ENCODE measurements at places on chromosomes 1 and 21.

DNA sequence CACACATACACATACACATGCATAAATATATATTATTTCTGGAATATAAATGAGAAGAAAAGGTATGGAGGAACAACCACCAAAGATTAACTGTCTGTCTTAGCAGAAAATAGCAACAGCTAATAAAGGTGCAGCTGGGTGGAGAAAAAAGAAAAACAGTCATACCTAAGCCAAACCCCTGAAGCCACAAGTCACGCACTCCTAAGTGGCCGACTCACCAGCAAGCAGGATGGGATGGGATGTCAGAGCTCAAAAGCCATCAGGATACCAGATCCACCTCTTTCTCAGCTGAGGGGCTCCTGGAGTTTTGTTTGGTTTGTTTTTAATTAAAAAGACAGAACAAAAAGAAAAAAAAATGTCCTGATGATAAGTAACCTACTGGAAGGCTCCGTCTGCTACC is 64.7 kb upstream of the HIVEP3 start:
- DNase-seq = no peak

DNA sequence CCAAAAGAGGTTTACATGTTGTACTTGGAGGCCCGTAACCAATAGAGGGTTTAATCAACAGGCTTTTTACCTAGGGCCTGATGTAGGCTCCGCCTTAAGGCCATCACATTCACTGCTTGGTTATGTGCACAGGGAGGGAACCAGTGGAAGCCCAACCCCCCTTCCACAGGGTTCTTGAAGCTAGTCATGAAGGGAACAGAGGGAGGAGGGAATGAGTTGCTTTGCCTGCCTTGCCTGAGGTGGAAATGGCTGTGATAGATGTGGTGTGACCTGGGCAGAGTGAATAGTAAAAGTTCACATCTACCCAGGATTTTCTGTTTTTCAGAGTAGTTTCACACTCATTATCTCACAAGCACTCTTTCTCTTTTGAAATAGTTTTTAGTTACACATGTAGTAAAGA is 215.1 kb downstream of the ST6GALNAC3 start:
- no peak for DNase-seq

- no peak for DNase-seq
Observed at GRCh38 chr1:24096009-24096738, 15.8 kb downstream of the MYOM3 start.

- no peak for DNase-seq
Observed at GRCh38 chr1:173009597-173009996, 41.1 kb downstream of the TNFSF18 start.

- DNase-seq = no peak
Observed at GRCh38 chr1:238991765-238992495, 394.4 kb upstream of the CHRM3 start.

DNA sequence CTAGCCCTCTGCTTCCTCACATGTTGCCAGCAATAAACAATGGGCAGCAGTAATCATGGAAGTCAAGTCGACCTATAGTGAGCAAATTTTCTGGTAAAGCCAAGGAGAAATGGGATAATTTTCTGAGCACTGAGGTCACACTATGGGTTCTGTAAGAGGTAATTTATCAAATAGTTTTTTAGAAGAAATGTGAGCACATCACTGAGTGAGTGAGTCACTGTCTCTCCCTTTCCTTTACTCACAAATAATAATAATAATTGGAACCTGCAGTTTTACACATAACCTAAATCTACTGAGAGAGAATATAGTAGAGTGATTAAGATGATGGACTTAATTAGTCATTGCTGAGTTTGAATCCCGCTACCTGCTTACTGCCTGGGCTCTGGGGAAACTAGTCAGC is 23.6 kb downstream of the SLC35F3 start:
- DNase-seq = no peak

DNA sequence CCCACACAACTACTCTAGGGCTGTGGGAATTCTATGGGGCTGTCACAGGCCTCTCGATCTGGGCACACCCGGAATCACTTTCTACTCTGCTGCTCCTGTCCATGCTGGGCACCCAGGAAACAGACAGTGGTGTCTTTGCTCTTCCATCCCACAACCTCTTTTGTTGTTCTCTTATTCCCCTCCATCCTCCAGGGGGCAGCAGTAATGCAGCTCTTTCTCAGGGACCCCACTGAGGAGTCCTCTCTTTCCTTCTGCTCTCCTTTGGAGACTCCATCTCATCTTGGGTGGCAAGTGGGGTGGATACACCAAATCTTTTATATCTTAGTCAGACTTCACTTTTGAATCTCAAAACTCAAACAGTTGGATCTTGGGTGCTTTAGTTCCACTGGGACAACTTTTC is 206.3 kb downstream of the HS2ST1 start:
- no peak for DNase-seq

DNA sequence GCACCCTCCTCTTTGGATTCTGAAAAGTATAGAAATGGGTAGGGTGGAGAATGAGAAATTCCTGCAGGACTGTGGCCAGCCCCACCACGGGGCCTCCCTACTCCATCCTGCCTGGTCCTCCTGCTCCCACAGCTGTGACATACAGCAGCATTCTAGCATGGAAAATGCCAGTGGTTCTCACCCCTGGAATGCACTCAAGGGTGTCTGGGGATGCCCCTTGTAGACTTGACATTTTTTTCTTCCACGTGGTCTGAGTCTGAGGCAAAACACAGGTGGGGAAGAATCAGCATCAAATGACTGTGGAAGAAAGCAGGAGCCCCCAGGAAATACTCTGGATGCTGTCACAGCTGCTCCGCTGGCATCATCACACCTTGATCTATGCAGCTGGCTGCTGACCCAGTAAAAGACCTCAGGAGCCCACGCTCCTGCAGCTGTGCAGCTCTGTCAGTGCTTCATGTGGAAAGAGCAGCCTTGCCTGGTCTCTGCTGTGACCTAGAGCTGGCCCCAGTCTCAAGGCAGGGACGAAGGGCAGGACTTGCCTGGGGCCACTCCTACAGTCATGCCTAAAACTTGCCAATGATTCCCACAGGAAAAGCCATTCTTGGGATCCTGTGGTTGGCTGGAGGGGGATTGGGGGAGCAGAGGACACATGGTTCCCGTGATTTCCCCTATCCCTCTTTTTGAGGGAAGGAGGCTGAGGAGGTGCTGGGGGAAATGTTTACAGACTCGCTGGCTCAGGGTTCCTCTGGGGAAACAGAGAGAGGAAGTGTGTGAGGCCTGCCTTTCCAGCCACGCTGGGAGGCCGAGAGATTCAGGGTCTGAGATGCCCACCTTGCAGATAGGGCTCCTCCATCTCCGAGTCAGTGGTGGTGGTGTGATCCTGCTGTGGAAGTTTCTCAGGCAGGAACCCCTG is 10.8 kb upstream of the A3GALT2 start:
- DNase-seq = no peak

DNA sequence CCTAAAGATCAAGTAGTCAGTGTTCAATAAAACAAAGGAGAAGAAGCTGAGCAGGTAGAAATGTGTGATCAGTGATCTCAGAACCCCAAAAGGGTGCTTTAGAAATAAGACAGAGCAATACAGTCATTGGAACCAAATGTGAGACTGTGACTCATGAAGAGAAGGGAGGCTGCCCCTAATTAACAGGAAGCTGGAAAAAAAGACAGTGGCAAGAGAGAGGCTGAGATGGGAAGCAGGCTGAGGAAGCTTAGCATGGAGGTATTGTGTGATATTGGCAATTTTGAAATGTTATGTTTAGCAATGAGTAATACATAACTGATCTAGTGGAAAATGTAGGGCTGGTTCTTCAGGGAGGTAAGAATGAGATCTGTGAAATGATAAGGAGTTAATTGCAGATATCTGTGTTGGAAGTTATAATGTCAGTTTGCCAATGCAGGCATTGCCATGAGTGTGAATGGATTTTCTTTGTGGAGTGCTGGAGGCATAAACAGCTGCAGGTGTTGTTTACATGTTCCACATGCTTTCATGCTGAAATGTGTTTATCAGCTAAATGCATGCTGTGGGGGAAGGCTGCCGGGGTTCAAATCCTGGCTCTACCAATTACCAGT is 90.6 kb upstream of the CACNA1E start:
- DNase-seq = no peak

DNA sequence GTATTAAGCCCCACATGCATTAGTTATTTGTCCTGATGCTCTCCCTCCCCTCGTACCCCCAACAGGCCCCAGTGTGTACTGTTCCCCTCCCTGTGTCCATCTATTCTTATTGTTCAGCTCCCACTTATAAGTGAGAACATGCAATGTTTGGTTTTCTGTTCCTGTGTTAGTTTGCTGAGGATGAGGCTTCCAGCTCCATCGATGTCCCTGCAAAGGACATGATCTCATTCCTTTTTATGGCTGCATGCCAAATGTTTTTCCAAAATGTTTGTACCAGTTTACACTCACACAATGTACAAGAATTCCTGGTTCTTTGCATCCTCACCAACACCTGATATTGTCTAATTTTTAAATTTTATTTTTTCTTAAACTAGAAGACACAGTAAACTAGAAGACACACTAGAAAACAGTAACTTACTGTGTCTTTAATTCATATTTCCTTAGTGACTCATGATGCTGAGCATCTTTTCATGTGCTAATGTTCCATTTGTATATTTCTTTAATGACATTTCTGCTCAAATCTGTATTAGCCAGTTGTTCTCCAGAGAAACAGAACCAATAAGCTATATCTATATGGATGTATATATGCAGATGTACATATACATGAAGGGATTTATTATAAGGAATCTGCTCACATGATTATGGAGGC is 19.4 kb upstream of the USP1 start:
- no peak for DNase-seq

DNA sequence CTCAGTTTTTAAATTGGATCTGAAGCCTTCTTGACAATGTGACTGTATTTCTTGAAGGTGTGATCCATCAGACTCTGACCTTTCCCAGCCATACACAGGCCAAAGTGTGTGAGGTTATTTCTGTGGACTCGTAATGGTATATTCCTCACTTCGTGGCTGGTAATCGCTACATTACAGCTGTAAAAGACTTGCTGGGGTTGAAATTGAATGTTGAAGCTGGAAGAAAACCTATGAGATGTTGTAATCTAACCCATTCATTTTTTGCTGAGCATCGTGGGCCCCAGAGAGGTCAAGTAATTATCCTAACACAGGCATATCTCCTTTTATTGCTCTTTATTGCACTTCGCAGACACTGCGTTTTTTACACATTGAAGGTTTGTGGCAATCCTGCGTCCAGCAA is 405.6 kb upstream of the ZP4 start:
- no peak for DNase-seq

- no peak for DNase-seq
Observed at GRCh38 chr1:220577926-220578325, 50.0 kb downstream of the MARK1 start.

DNA sequence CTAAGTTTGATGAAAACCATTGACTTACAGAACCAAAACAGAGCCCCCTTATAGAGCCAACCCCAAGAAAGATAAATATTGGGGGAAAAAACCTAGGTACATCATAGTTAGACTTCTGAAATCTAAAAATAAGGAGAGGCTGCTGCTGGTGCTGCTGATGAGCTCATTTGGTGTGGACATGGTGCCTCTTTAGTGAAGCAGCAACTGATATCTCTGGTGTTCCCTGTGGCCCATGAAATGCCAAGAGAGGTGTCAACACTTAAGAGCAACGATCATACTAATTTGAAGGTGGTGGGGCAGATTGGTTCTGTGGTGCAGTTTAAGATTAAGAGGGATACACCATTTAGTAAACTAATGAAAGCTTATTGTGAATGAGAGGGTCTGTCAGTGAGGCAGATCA is 35.9 kb downstream of the ST3GAL3 start:
- DNase-seq = no peak
